ENCODE measurements at places on chromosomes 4 and X. TPM values are rescaled to one million over a fixed set of nuclear protein-coding genes. Genes with fewer than 3 reads are reported as not detected.

CXCL5 gene
- total RNA-seq = not detected

DGAT2L6 gene
- total RNA-seq = not detected

- ATAC-seq = no peak
These were observed 78.4 kb downstream of the PPEF2 start for GRCh38 chr4:75823812-75824211.

CISD2 gene
- total RNA-seq = 6.7 TPM

TMEM154 gene
- 0.77 TPM for total RNA-seq

SPIN2A gene
- not detected for total RNA-seq

RPL34 gene
- 1,240 TPM for total RNA-seq

GRCh38 chr4:123462007-123462406 is 65.4 kb downstream of the SPRY1 start:
- no peak for ATAC-seq

MAGEB17 gene
- not detected for total RNA-seq

CPZ gene
- total RNA-seq = 2.3 TPM

EIF1AX gene
- 52.4 TPM for total RNA-seq

DNA sequence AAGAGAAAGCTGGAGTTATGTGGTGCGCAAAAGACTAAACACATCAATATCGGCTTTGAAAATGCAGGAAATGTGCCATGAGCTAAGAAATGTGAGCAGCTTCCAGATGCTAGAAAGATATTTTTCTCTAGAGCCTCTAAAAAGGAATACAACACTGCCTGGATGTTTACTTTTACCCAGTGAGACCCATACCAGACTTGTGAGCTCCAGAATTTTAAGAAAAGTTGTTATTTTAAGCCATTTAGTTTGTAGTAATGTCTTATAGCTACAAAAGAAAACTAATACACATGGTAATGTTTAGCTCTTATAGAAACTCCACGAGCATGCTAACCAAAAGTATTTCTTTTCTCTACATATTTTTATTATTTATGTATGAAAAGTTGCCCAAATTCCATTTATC is 1389.4 kb downstream of the C4orf33 start:
- no peak for ATAC-seq

DNA sequence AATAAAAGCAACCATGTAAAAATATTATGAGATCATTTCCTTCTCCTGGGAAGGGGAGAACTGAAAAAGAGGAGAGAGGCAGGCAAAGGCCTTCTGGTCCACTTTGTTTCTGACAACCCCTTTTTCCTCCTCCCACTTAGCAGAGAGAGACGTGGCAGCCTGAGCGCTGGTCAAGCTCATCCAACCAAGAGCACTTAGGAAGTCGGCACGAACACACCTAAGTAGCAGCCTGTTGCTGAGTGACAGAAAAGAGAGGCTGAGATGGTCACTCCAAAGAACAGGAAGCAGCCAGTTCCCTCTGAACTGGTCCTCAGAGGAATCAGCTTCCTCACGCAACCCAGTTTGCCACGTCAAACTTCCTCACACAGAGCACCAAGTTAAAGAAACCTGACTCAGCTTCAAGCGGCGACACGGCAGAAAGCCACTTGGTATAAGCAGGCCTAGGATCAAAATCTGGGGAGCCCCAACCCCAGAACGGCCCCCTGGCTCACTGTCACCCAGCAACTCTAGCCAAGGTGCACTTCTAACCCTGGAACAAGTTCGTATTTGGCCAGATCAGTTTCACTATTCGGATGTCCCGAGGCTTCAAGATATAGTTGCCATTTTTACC is 861 bp downstream of the SEC24D start:
- peak; percentile 67 for ATAC-seq

- ATAC-seq = no peak
These were observed 25.9 kb upstream of the FGFR3 start for GRCh38 chr4:1767061-1767769.

DNA sequence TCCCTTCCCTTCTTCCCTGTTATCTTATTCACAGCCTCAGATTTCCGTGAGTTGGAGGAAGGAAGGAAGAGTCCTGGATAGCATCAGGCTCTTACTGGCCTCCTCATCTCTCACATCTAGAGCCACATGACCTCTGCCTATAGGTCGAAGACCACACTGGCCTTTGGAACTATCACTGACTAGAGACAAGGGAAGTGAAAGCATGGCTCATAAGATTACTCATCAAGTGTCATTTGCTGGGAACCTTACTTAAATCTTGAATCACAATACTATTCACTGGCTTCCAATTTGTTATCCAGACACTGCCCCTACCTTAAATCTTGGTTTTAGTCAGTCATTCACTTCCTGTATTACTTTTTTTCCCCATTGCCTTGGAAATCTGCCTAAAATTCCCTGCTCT is 61.6 kb upstream of the MTMR8 start:
- ATAC-seq = no peak

DNA sequence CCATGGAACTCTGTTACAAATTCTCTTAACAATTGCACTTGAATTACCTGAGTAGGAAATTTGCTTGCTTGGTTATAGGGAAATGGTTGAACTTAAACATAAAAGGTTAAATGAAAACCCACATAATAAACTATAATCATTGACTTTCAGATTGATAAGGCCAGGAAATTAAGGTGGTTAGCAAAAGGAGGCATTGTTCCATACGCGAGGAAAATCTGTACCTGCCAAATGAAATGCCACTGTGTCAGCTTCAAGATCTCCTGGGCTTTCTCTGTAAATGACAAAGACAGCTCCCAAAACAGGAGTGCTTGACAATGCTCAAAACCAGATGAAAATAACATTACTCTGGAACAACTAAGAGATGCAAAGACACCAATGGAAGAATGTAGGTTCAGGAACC is 125.5 kb upstream of the KLF3 start:
- no peak for ATAC-seq

PPP2R2C gene
- 0.94 TPM for total RNA-seq

KDM6A gene
- total RNA-seq = 17.0 TPM

DNA sequence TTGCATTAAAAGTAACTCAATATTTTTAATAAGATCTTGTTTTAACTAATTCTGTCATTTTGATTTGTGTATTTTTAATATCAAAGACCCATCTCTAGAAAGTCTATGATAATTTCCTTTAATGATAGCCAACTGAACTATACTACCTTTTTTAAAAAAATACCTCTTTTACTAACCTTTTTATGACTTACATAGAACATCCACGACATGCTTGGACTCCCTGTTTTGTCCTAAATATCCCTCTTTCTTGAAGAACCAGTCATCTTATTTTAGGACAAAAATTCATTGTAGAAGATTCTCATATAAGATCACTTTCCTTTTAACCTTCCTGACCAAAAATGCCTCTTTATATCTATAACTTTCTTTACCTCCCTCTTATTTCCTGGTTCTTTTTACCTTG is 76.8 kb upstream of the GC start:
- no peak for ATAC-seq

- ATAC-seq = no peak
These were observed 2480.2 kb downstream of the PCDH7 start for GRCh38 chr4:33200377-33200776.

KCTD8 gene
- 4.4 TPM for total RNA-seq

GRCh38 chrX:71111141-71111843 is at the start of gene IL2RG:
Gene IL2RG, minus strand, starts transcription at chrX:71111577. Its CDS starts 38 bp downstream, at chrX:71111539.
- no peak for ATAC-seq

CCDC160 gene
- total RNA-seq = not detected

DNA sequence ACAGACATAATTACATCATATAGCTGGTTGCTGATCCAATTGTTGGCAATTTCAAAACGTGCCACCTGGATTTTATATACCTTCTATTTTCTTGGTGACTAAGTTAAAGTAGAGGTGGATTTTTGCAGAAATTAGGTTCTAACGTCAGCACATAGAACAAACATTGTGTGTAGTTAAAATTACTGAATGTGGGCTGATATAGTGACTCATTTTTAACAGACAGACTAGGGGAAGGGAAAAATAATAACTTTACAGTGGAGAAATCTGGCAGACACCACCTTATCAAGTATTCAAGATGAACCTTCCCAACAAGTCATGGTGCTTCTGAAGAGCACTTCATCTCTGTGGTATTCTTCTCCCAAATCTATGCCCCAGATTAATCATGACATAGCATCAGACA is 134.5 kb downstream of the UCHL1 start:
- no peak for ATAC-seq

DNA sequence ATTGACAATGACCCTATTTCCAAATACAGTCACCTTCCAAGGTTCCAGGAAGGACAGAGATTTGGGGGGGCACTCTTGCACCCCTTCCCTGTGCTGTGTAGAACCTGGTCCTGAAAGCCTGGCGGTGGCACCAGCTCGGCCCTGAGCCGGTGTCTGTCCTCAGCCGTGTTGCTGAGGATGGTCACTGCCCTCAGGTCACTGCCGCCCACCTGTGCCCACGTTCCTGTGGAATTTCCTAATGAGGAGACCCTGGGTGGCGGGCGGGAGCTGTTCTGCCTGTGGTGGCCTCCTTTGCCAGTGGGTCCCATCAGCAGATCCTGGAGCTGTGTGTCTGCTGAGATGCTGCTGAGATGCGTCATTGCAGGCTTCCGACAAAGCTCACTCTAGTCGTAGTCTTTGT is 32.9 kb downstream of the NELFA start:
- ATAC-seq = no peak

RAB40AL gene
- total RNA-seq = 0.62 TPM

All from gastroesophageal sphincter (tissue), 4 donors.